ENCODE measurements at places on chromosomes 6 and 20.
A peak's percentile ranks its signal among the peaks of the same experiment; 100 is the strongest.

GRCh38 chr6:110828396-110828795 lies 13.1 kb upstream of the CDK19 start:
- DNase-seq, result no peak

DNA sequence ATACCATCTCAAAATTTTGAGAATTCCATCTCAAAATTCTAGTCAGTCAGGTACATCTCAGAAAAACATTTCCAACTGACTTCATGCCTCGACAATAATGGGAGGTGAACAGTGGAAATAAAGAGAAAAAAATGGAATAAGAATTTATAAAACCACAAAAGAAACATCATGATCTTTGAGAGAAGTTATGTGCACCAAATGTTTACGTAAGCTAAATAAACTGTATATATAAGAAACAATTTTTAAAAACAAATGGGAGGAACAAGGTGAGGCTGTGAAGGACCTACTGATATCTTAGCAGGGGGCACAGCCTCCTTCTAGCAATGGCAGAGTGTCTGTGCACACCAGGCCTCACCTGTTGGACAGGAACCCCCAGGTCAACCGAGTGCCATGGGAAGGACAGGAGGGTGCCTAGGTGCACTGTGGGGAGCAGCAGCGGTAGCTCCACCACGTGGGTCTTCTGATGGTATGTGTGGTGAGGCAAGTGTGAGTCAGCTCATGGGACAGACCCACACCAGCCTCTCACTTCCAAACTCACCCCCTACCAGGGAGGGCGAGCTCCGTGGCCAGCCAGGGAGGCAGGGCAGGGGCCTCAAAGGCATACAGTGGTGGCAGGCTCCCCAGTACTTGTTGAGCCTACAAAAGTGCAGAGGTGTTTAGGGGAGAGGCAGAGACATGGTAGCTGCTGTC lies 23.2 kb downstream of the DIDO1 start:
- no peak for DNase-seq

DNA sequence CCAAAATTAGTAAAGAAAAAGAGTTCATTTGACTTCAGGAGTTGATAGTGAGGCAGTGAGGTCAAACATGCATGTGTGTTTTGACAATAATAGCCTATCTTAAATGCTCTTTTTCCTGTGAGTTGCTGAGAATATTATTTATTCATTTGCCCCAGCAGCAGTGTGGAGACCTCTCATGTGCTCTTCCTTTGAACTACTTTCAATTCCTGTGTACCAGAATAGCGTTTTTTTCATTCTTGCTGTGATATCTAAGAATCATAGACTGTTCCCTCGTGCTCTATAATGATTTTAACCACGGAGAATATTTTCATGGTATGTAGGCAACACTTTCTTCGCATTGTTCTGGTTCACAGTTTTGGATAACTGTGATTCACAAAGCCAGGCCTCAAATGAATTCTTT lies 5.2 kb downstream of the CDYL start:
- no peak for DNase-seq

DNA sequence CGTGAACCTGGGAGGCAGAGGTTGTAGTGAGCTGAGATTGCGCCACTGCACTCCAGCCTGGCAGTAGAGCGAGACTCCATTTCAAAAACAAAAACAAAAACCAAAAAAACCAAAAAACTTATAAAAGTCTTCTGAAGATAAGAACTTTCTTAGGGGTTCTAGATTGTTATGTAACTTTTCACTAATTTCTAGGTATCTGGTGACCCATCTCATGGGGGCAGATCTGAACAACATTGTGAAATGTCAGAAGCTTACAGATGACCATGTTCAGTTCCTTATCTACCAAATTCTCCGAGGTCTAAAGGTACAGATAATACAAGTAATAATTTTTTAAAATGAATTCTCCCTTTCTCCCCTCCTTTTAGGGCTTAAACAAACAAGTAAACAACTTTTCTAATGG lies 45.1 kb downstream of the MAPK14 start:
- DNase-seq, result no peak

DNA sequence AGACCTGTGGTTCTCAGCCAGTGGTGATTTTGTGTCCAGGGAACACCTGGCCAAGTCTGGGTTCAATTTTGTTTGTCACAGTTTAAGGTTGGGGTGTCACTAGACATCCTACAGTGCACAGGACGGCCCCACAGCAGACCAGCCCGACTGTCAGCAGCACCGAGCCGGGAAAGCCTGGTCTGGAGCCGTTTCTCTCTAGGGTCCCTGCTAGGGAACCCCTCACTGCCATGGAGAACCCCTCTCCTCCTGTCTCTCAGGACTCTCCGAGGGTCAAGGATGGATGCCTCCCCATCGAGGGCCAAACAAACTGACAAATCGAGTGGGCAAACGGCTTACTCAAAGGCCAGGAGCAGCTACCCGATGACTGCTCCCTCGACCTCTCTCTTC lies 15.8 kb upstream of the STX16 start:
- DNase-seq, result no peak

GRCh38 chr6:136647363-136647852 lies 97.2 kb upstream of the MAP7 start:
- DNase-seq, result no peak

DNA sequence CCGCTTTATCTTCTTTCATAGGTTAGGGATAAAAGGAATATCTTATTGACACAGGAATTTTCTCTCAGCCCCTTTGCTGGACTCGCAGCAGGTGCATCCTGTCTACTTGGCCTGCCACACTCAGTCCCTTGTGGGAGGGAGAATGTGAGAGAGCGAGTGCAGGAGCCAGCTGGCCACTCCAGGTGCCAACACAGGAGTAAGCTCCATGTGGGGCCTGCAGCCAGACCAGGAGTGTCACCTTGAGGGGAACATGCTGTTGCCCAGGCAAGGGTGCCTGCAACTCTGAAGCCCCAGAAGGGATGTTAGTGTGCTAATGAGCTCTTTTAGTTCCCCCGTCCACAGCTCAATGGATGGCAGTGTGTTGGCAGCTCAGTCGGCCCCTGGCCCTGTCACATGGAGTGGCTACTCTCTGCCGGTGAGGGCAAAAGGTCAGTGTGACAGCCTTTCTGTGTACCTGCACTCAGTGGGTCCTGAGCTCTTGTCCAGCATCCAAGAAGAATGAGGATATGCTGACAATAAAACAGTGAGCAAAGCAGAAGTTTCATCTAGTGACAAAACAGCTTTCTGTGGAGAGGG lies 57.1 kb downstream of the CRYBG1 start:
- DNase-seq, result no peak

- no peak for DNase-seq
Observed at GRCh38 chr20:6333110-6333509, 210.3 kb upstream of the FERMT1 start.

GRCh38 chr6:110043366-110043994 lies 65.4 kb downstream of the GPR6 start:
- DNase-seq, result no peak

DNA sequence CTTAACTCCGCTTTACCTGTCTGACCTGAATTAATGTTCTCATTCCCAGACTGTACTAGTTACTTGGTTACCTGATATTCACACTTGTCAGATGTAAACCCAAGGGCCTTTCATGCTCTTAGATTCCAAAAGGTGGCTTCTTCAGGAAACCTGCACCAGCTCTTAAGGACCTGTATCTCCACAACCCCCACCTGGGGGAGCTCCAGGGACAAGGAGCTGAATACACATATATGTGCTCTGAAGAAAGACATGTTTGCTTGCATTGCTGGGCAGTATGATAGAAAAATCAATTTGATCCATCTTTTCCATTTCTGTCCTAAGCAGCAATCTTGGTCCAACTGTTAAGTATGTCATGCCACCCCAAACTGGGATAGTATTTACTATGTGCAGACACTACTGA lies 64.8 kb upstream of the POU3F2 start:
- peak; percentile 52 for DNase-seq

GRCh38 chr20:19415786-19416185 lies 203.3 kb downstream of the SLC24A3 start:
- no peak for DNase-seq

DNA sequence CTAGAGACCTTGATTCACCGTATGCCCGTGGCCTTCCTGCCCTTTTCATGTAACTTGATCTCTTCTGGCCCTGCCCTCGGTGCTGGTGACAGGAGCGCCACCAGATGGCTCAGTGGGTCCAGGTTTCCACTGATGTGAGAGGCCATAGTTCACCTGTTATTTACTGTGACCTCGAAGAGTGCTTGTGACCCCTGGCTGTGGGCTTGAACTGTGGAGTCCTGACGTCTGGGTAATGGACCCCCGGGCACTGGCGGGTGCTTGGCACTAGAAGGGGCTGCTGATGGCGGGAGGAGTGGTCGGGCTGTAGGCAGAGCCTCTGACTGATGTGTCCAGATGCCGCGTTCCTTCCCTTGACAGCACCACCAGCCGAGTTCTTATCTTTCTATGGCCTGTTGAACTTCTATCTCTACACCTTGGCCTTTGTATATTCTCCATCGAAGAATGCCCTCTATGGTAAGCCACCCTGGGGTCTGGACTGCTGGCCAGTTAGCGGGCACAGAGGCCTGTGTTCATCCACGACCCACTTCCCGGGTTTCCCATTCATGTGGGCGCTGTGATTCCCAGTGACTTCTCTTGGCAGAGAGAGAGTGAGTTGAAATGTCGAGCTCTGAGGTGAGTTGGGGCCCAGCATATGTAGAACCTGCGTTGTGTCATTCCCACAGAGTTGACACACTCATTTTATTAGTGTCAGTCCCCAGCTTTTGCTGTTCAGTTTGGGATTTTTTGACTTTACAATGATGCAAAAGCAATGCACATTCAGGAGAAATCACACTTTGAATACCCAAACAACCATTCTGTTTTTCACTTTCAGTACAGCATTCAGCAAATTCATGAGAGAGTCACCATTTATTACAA lies 14.9 kb downstream of the DYNLT1 start:
- no peak for DNase-seq

GRCh38 chr6:143197377-143197776 lies 136.7 kb downstream of the AIG1 start:
- no peak for DNase-seq

GRCh38 chr20:42134265-42135098 lies 516.3 kb upstream of the CHD6 start:
- DNase-seq, result no peak

- DNase-seq, result no peak
Observed at GRCh38 chr20:57950764-57951485, 241.1 kb upstream of the PMEPA1 start.

GRCh38 chr20:25282034-25282781 lies 34.3 kb downstream of the PYGB start:
- DNase-seq, result no peak

- DNase-seq, result no peak
Observed at GRCh38 chr6:70289299-70289698, 13.6 kb downstream of the COL9A1 start.

DNA sequence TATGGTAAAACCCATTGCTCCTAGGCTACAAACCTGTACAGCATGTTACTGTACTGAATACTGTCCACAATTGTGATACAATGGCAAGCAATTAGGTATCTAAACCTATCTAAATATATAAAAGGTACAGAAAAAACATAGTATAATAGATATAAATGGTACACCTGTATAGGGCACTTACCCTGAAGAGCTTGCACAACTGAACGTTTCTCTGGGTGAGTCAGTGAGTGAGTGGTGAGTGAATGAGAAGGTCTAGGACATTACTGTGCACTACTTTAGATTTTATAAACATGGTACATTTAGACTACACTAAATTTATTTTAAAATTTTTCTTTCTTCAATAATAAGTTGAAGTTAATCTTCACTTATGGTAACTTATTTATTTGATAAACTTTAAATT lies 119.9 kb upstream of the CEP85L start:
- DNase-seq, result no peak

- DNase-seq, result no peak
Observed at GRCh38 chr6:27503436-27504030, 30.6 kb upstream of the ZNF184 start.

DNA sequence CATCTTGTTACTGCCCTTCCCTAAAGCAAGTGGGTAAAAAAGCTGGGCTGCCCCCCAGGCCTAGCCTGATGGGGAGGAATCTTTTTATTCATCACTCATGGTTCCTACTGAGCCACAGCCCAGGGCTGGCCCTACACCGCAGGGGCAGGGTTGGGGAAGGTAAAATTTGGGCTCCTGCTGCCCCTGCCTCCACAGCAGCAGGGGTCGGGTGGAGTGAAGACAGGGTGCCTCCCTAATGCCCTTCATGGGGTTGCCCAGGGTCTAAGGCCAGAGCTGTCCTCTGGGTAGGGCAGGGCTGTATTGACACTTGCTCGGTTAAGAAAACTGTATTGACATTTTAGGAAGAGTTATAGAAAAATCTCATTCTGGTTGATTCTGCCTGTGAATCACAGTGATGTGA lies 8.9 kb upstream of the PSMG4 start:
- no peak for DNase-seq

GRCh38 chr6:35019831-35020230 lies 121.3 kb downstream of the TCP11 start:
- no peak for DNase-seq

GRCh38 chr20:45998337-45998736 lies 10.4 kb upstream of the MMP9 start:
- no peak for DNase-seq

- DNase-seq, result no peak
Observed at GRCh38 chr6:127539272-127539671, 20.1 kb upstream of the MTCL3 start.

- DNase-seq, result no peak
Observed at GRCh38 chr20:45695496-45695895, 6.3 kb upstream of the WFDC13 start.

GRCh38 chr6:123901436-123901835 lies 97.8 kb downstream of the NKAIN2 start:
- no peak for DNase-seq

DNA sequence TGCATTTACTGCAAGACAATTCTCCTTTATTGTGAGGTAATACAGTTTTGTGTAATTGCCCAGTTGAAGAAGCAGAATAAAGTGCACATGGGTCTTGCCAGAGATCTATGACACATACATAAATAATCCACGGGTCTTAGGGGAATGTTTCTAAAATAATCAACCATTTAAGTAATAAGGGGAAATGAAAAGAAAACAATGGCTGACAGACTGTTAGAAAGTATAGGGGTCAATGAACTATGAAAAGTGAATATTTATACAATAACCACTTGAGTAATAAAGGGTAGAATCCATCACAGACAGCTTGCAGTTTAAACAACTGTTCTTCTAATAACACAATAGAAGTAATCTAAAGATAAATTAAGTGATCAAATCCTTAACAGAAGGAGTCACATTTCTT lies 477.2 kb downstream of the EYS start:
- DNase-seq, result no peak

- no peak for DNase-seq
Observed at GRCh38 chr6:145887969-145888368, 73.4 kb upstream of the FBXO30 start.

DNA sequence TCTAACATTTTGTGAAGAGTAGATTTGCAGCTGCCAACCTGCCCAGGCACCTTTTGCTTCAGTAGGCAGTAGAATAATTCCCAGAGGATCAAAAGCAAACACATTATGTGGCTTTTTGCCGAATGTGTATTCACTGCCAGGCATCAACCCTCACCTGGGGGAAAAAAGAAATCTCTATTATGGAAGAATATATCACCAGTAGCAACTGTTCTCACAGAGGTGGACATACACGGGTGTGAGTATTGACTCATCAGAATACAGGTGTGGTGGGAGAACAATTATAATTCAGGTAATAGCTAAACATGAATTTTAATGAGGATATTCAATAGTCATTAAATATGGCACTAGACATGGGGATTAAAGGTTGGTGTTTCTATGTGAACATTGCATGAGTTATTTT lies 910.7 kb downstream of the TFAP2A start:
- peak; percentile 48 for DNase-seq

- no peak for DNase-seq
Observed at GRCh38 chr6:20154753-20155152, 57.5 kb downstream of the MBOAT1 start.

- no peak for DNase-seq
Observed at GRCh38 chr20:1632178-1632577, 12.4 kb upstream of the SIRPB1 start.
